ENCODE measurements at places on chromosomes 16 and 17.

GRCh38 chr16:67329901-67330300 is 3.3 kb downstream of the LRRC36 start:
- DNase-seq: no peak

DNA sequence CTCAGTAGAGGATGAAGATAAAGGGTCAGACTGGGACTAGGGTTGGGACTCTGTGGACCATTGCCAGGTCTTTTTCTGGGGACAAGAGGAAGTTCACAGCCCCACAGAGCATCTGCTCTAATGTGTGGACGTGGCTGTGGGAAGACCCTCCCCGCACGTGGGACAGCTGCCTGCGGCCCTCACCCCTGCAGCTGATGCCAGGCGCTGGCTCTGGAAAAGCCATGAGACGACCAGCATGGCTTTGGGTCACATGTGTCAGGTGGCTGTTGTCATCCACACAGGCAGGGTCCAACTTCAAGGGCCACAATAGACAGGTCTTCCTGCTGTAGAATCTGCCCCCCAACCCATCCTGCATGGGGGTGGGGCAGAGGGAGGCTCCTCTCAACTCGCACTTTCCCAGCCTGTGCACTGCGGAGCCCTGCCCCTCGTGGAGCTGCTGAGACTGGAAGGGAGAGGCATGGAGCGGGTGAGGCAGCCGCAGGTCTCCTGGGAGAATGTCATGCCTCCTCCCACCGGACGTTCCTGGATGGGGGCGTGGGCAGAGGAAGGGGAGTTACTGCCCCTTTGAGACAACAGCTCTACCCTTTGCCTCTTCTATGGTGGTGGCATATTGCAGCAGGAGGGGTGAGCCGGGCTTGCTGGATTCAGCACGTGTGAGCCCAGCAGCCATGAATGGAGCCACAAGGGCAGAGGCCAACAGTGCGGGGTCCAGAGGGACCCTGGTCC is 53.4 kb downstream of the PIMREG start:
- DNase-seq: no peak

DNA sequence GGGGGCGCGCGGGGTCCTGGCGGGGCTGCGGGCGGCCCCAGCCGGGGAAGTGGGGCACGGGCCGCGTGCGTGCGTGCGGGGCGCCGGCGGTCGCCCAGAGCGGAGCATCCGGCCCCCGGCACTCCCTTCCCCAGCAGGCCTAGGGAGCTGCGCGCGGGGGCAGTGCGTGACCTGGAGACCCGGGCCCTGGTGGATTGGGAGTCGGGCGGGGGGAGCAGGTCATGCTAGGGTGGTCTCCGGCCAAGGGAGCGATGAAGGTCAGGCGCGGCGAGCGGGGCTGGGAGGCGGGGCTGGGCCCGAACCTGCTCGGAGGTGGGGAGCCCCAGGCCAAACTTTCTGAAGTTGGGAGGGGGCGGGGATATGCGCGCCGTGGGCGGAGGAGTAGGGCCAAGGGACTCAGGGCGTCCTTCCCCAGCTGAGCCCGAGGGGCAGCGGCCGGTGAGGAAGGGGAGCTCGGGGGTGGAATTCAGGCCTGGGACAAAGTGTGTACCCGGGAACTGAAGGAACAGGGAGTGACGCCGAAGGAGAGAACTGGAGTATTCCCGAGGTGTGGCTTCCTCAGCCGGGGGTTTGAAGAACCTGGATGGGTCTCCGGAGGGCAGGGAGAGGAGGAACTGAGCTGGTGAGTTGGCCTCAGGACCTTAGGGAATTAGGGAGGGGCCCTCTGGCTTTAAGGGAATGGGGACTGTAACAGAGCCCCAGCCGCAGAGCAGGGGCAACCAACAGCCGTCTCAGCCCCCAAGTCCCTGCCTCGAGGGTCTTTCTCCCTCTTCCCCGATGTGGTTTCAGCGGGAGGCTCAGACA is 589 bp downstream of the XYLT2 start:
- peak; percentile 69 for DNase-seq

DNA sequence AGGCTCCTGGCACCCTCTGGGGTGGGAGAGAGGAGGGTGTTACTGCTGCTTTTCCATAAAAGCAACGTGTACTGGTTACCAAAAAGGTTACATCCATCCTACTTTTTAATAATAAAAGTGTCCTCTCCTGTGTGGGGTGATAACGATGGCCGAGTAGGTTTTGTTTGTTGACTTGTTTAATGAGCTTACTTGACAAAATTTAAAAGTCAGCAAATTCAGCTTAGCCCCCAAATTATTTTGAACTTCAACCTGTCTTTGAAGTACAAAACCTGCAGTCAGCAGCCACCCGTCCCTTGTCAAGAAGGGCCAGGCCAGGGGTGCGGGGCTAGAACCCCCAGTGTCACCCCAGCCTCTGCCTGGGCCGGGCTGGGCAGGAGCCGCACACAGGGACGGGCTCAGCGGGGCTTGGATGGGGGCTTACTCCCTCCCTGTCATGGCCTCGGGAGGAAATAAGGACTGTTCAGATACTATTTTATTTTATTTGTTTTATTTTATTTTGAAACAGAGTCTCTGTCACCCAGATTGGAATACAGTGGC is 103.9 kb upstream of the CHMP6 start:
- DNase-seq: no peak

DNA sequence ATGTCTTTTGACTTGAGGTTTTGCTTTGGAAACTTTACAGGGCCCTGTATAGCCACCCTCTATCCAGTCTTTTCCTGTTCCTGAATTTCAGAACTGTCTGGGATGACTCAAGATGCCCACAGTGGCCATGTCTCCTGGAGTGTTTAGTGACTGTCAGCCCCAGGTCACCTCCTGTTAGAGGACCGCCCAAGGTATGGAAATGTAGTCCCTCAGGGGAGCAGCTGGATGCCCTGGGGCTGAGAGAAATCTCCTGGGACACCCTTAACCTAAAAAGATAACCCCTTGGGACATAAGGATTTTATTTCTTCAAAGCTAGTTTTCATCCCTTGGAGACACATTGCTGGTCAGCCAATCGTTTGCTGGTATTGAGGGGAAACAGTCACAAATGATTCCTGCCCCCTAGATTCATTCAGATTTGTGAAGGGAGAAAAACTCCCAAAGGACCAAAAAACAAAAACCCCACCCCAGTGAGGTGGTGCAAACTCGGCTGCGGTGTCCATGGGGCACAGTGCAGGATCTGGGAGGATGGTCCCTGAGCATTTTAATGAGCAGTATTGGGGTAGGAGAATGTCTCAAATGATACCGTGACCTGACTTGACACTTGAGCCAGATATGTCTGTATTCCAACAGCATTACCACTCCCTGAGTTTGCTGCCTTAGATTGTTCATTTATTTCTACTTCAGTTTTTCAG is 1.7 kb downstream of the ZNF267 start:
- DNase-seq: no peak

GRCh38 chr17:6021011-6021400 is 49.2 kb upstream of the WSCD1 start:
- DNase-seq: no peak

- DNase-seq: no peak
Measured at GRCh38 chr16:23757116-23757515, 2.3 kb downstream of the CHP2 start.

- DNase-seq: no peak
Measured at GRCh38 chr16:77169650-77170236, 21.2 kb upstream of the MON1B start.

- DNase-seq: no peak
Measured at GRCh38 chr16:72985995-72986394, 61.9 kb downstream of the ZFHX3 start.

- no peak for DNase-seq
Measured at GRCh38 chr17:50638606-50638965, 3.9 kb downstream of the ABCC3 start.

DNA sequence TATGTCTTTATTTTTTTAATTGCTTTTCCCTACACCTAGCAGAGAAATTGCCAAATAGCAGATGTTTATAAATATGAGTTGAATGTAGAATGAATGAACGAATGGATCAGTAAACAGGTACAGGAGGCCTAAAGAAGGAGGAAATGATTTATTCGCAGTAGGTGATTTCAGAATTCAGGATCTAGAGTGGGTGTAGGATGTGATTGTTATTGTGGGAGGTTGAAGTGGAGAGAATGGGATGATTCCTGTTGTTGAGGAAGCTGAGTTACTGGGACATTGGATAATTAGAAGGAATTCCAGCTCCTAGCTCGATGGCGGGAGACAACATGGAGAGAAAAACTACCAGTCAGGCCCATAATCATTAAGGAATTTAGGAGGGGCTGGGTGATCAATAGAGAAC is 42.2 kb downstream of the MRTFB start:
- DNase-seq: no peak

GRCh38 chr16:72876981-72877373 is 171.0 kb downstream of the ZFHX3 start:
- DNase-seq: no peak

Measured in activated CD4-positive, CD25-positive, alpha-beta regulatory T cell (primary cell).